CD8-positive, alpha-beta memory T cell (primary cell): ENCODE measurements at places on chromosomes 12 and 14.

DNA sequence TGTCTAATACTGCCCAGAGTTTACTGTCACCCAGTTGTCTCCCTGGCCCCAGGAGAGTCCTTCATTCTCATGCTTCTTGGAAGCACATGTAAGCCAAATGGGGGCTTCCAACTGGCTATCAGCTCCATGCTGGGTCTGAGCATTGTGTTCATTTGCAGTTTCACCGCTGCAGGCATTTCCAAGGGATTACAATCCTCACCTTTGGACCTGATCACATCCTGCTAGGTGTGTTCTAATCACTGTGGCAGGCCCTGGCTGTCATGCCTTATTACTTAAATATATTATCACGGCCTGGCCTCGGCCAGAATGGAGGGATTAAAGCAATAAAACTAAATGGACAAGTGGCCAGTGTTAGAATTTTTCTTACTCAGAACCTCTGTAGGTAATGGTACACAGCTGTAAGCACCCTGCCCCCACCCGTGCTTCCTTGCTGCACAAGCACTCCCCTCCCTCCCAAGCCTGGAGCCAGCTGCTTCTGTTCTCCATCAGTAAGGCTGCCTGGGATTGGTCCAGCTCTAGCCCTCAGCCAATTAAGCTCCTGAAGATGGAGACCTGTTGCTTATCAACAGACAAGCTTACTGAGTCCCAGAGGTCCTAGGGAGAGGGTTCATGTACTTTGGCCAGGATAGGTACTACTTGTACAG is 175.9 kb upstream of the RBM19 start:
- no peak for DNase-seq

- DNase-seq: no peak
Measured at GRCh38 chr12:127268706-127269425, 998.1 kb upstream of the TMEM132C start.

DNA sequence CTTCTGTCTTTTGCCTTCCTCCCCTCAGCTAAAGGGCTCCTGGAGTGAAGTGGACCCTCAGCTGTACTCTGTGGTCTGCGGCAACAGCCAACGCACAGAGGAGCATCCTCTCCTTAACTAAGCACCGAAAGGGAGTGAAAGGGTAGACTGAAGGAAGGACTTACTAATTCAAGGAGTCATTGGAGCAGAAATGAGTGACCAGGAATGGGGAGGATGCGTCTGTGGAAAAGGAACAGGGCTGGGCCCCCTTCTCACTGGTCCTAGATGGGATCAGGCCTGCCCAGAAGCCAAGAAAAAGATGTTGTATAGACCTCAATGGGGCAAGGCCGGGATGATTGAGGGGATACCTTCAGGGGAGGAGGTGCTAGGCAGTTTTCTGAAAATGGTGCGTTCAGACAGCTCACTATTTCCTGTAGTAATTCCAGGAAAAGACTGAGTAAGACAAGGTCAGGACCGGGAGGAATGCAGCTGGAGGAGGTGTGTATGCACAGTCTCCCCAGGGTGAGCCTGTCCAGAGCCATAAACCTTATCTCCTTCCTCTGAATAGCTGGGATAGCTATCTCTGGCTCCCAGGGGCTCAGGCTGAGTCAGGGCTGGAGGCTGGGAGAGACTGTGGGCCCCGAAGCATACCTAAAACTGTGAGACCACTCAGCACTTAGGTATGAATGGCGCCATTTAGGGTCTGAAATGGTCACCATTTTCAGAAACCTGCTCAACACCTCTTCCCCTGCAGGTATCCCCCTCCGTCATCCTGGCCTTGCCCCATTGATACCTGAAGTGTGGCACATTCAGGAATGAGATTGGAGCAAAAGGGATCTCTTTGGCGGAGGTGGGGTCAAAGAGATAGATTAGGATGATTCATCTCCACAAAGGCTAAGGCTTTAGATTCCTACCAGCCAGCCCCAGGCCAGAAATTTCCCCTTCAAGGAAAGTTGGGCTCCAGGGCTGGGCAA is 20.2 kb upstream of the KRT8 start:
- no peak for DNase-seq

GRCh38 chr12:41699658-41700057 is 445.0 kb downstream of the GXYLT1 start:
- DNase-seq: no peak

- DNase-seq: no peak
Measured at GRCh38 chr12:125983094-125983783, 918.0 kb downstream of the AACS start.

- DNase-seq: no peak
Measured at GRCh38 chr12:132619386-132620112, 973 bp downstream of the P2RX2 start.

- DNase-seq: no peak
Measured at GRCh38 chr14:59997449-59997848, 77.5 kb downstream of the LRRC9 start.

- no peak for DNase-seq
Measured at GRCh38 chr14:70780396-70781075, 28.8 kb downstream of the MAP3K9 start.

- no peak for DNase-seq
Measured at GRCh38 chr12:28887461-28887990, 261.6 kb upstream of the FAR2 start.

- peak; percentile 76 for DNase-seq
Measured at GRCh38 chr14:102928412-102929240, 6.2 kb downstream of the AMN start.

DNA sequence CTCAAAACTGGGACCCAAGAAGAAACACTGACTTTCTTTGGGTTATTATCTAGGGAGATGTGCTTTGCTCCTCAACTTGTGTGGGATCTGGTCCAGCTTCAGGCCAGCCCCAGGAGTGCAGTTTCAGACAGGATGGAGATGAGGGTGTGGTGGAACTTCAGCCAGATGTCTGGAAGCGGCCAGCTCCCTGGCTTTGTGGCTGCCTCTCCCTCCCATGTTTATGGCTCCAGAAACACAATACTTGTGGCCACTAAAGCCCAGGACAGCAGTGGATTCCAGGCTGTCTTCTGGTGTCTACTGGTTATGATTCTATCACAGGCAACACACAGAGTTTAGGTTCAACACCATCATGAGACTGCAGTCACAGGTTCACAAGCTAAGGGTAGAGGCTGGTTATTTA is 44.2 kb upstream of the EMP1 start:
- DNase-seq: no peak

DNA sequence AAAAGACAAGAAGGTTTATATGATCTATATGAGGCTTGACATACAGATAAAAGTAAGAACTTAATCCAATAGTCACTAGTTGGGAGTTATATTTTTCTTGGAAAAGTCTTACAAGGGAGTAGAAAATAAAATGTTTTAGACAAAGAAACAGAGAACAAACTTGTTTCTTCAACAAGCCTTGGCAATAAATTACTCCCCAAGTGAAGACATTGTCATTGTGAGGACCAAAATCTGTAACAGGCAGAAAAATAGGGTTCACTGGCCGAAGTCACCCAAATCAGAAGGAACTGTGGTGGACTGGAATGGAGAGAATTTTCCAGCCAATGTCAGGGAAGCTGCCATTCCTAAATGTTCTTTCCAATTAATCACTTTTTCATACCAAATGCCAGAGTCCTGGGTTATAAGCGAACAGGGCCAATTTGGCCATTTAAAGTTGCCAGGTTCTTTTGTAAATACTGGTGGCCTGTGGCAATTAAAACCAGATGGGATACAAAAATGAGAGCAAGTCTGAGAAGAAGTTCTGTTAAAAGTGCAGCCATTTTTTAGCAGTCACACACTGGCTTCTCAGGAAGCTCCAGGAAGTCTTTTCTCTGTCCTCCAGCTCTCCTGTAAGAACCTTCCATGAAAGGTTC is 117.3 kb upstream of the OVCH1 start:
- DNase-seq: no peak

GRCh38 chr12:57894399-57895292 is 46.7 kb upstream of the ATP23 start:
- no peak for DNase-seq

DNA sequence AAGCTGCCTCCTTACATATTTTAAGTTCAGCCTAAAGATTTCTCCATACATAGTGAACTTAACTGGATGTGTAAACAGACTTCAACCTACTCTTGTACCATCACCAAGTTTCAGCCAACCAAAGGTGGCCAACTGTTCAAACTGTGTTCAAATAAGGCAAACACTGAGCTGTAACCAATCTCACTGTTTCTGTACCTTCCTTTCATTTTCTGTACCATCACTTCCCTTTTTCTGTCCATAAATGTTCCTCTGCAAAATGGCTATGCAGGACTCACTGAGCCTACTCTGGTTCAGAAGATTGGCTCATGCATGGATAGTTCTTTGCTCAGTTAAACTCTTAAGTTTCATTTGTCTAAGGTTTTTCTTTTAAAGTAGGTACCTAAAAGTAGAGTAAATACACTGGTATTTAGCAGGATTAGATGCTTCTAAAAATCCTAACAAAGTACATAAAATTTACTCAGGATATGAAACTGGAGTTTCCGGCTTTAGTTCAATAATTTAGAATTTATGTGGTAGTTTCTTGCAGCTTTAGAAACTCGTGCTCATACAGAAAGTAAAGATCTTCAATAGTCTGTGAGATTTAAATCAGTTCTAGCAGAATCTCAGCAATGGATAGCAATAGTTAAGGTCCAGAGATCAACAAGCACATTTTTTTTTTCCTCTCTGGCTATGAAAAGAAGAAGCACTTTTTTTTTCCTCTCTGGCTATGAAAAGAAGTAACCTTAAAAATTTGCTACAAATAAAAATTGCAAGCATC is 282.0 kb upstream of the PPFIA2 start:
- no peak for DNase-seq

DNA sequence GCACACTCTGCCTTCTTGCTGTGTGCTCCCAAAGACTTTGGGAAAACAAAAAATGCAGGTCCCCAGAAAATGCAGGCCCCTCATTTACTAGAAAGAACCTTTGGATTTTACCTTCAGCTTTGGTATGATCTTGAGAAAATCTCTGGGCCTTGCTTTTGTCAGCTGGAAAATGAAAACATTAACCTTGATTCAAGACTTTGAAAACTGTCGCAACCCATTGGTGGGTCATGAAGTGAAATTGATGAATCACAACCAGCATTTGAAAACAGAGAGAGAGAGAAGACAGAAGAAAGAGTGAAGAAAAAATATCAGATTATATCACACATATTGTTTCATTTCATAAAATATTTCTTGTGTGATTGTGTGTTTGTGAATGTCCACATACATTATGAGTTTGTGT is 322.5 kb downstream of the ZFP36L1 start:
- no peak for DNase-seq

DNA sequence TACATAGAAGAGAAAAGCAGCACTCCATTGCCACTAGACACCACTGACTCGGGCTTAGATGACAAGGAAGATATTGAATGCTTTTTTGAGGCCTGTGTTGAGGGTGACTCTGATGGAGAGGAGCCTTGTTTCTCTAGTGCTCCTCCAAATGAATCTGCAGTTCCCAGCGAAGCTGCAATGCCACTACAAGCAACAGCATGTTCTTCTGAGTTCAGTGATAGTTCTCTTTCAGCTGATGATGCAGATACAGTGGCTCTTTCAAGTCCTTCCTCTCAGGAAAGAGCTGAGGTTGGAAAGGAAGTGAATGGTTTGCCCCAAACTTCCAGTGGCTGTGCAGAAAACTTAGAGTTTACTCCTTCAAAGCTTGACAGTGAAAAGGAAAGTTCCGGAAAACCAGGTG is 114.5 kb upstream of the NPAS3 start:
- DNase-seq: no peak

GRCh38 chr12:53980104-53980801 is 4.7 kb upstream of the HOXC10 start:
- no peak for DNase-seq

- DNase-seq: no peak
Measured at GRCh38 chr14:104714681-104715080, 9.3 kb upstream of the ADSS1 start.

DNA sequence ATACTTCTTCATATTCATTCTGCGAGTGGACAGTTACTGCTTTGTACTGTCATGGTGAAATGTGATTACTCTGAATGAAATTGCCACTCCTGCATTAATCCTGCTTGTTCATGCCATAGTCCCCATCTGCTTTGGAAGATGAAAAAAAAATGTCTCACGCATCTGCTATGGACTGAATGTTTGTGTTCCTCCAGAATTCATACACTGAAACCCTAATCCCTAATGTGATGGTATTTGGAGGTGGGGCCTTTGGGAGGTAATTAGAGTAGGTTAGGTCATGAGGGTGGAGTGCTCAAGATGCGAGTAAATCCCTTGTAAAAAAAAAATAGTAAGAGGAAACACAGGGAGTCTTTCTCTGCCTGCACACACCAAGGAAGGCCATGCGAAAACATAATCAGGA is 427.2 kb downstream of the TMTC2 start:
- no peak for DNase-seq

GRCh38 chr12:55515696-55516095 is 23.5 kb downstream of the OR6C68 start:
- no peak for DNase-seq

DNA sequence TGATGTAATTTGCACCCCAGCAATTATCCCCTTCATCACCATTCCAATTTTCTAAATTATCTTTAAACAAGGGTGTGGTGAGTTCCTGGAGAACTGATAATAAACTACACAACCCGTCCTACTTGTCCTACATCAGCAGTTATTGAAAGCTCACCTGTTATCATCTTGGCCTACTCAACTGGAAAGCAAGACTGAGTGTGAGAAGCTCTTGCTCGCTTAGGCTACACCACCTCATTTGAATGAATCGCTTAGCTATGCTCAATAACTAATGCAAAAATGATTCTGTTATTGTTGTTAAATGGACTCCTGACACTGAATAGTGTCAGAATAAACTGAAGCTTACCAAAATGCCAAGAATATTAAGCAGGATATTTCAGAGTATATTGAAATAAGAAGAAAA is 115.4 kb upstream of the BTG1 start:
- DNase-seq: no peak

DNA sequence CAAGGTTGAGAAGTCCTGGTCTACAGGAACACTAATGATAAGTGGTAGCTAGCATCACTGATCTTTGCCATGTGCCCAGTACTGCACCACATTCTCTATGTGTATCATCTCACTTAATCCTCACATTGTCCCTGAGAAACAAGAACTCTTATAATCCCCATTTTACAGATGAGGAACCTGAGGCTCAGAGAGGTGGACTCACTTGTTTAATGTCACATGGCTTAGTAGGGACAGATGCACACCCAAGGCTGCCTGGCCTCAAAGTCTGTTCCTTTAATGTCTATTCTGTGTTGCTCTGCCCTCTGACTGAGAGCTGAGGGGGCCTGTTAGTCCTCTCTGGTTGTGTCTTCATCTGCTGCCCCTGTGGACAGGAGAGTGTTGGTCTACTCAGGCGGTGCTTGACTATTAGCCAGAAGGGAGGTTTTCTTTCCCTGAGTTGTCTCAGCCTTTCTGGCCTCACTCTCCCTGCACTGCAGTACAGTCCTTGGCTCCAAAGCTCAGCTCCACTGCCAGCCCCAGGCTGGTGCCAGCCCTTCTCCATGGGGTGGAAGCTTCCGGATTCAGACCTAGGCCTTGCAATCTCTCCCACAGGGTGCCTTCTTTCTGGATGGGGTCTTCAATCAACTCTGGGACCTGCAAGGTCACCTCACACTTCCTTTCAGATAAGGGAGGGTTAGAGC is 4.9 kb upstream of the DYNLL1 start:
- DNase-seq: no peak
